EL (cell line): ENCODE measurements at places on chromosomes 16 and 17.

- DNase-seq: no peak
Measured at GRCh38 chr17:180381-181244, 837 bp downstream of the DOC2B start.

DNA sequence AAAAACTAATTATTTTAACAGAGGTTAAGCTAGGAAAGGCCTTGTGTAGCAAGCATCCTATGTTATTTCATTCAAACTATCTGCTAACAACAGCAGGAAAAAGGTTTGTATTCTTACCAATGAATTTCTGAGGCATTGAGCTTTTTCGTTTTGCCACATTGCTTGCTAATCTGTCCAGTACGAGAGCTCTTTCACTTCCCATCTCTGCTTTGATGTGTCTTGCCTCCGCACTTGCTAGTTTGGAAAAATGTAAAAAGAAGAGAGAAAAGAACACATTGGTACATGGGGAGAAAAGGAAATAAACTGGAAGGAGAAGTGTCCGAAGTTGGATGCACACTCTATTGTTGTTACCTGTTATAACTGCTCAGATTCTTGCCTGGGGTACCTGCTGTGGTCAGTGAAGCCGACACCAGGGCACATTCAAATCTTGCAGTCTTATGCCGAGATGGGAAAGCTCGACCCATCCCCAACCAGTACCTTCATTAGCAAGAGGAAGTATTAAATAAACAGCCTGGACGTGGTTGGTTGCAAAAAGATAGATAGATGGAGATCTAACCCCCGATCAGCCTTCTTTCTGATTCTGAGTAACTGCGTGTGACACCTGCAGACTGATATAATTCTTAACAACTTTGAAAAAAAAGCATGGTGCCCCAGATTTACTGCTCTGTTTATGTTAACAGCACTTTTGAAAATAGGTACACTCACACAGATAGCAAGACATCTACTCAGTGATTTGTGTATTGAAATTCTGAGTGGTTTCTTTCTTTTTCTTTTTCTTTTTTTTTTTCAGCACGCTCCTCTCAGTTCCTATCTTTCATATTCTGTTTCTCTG lies 40.0 kb downstream of the GRB7 start:
- DNase-seq: no peak

DNA sequence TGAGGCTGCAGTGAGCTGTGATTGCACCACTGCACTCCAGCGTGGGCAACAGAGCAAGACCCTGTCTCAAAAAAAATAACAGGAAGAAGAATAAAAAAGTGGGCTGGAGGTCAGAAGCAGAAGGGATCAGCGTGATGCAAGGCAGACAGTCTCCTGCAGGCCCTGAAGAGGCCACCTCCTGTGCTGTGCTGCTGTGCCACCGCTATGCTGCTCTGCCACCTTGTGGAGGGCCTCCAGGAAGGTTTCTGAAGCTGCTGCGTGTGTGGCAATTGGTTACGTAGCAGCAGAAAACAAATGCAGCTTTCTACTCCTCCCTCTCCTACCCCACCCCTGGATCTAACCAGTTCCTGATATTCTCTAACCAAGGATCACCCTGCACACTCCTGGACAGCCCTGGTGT lies 815.5 kb downstream of the KCNJ18 start:
- no peak for DNase-seq

DNA sequence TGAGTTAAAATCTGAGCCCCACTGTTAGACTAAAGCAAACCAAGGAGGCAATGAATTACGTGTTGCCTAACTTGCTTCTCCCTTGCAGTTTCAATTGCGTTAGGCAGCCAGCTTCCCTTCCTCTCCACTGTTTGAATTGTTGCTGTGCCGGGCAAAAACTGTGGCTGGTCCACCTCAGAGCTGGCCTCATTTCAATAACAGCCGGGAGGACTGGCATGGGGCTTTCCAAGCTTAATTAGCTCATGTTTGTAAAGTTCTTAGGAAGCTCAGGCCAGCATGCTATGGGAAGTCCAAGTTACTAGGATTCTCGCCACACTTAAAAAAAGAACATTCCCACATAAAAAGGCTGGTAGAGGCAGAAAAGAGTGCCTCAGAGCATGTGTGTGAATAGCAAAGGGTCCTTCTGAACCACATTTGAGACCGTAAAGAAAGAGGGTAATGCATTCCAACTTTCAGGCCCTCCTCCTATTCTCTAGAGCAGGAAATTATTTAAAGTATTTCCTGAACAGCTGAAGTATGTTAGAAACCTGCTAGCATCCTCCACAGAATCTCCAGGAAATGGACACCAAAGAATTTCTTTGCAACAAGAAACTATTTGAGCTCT lies 79.0 kb upstream of the SMURF2 start:
- DNase-seq: peak; percentile 65

DNA sequence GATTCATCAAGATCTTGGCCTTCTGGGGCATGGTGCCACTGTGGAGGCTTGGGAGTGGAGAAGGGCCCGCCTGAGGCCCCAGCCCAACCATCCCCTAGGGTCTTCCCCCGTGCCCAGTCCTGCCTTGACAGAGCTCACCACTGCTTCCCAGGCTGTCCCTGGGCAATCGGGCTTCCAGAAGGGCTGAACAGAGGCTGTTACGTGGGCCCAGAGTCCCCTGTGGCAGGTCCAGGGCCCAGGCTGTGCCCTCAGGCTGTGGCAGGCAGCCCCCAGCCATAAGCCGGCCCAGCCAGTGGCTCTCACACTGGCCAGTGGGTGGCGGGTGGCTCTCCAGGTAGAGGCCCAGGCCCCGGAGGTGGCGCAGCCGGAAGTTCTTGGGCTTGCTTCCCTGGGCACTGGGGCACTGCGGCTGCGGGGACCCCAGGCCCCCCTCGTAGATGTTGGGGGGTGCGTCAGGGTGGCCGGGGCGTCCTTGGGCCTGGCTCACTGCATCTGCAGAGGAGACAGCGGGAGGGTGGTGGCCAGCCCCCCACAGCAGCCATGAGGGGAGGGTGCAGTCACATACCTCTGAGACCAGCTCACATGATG lies 809 bp downstream of the C16orf90 start:
- no peak for DNase-seq

- peak; percentile 24 for DNase-seq
Measured at GRCh38 chr17:4710693-4711634, 532 bp downstream of the ARRB2 start.

DNA sequence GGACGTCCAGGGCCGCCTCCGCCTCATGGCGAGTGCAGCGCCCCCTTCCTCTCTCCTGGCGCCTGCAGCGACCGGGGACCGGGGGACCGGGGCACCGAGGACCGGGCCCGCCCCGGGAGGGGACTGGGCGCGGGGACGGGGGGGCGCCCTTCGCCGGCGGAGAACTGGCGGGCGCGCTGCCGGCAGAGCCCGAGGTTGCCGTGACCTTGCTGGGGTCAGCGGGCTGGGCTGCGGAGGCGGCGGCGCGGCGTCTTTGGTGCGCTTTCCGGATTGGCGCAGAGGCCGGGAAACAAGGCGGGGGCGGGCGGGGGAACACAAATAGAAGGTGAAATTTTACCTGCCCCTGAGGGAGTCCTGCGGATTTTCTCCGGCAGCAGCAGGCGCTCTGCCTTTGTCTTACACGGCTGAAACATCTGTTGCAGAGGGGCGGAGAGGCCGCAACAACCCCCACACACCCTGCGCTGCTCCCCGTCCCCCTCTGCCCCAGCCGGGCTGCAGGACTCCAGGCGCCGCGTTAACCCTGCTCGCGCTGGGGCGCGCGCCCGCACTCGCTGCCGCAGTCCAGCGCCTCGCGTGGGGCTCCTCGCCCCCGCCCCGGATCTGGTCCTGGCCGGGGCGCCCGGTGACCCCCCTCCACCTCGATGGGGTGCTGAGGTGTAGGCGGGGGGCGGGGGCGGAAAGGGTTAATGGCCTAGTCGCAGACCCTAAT lies 53.5 kb downstream of the SREBF1 start:
- DNase-seq: peak; percentile 36

DNA sequence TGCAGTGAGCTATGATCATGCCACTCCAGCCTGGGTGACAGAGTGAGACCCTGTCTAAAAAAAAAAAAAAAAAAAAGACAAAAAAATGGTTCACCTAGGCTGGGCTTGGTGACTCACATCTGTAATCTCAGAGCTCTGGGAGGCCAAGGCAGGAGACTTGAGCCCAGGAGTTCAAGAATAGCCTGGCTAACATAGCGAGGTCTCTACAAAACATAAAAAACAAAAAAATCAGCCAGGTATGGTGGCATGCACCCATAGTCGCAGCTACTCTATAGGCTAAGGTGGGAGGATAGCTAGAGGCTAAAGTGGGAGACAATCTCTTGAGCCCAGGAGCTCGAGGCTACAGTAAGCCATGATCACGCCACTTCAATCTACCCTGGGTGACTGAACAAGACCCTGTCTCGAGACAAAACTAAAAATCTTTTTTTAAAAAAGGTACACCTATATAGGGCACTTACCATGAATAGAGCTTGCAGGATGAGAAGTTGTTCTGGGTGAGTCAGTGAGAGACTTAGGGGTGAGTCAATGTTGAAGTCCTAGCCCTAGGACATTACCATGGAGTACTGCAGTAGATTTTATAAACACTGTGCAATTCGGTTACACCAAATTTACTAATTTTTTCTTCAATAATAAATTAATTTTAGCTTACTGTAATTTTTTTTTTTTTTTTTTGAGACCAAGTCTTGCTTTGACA lies 19.0 kb downstream of the USP32 start:
- peak; percentile 81 for DNase-seq

DNA sequence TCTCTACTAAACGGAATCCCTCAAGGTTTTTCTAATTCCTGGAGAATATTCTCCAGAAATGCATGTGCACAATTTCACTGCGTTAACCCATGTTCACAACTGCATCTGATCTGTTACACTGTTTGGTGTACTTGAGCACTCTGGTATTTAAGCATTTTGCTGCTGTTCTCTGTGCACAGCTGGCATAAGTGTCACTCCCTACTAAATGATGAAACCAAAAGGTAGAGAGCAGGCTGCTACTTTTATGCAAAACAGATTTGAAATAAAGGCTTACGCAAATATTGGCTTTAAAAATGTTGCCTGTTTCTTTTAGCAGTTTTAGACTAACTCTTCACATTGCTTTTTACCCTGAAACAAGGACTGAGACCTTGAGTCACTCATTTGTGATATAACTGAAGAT lies 41.7 kb downstream of the ESRP2 start:
- no peak for DNase-seq

DNA sequence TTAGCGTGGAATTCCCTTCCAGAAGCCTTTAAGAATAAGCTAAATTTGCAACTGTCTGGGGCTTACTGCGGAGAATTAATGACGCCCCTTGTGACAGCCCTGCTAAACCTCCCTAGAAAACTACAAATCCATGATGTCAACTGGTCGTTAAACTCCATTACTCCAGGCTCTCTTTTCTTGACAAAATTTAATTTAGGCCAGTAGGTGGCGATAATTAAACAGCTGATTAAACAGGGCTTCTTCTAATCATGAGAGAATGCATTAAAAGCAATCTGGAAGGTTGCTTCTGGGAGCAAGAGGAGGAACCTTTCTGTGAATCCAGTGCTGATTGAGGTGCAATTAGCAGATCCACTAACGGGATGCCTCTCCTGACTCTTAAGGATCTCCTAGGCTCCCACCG lies 8.1 kb upstream of the NLRP1 start:
- DNase-seq: peak; percentile 49
